ENCODE measurements at places on chromosomes 2 and 18.

DNA sequence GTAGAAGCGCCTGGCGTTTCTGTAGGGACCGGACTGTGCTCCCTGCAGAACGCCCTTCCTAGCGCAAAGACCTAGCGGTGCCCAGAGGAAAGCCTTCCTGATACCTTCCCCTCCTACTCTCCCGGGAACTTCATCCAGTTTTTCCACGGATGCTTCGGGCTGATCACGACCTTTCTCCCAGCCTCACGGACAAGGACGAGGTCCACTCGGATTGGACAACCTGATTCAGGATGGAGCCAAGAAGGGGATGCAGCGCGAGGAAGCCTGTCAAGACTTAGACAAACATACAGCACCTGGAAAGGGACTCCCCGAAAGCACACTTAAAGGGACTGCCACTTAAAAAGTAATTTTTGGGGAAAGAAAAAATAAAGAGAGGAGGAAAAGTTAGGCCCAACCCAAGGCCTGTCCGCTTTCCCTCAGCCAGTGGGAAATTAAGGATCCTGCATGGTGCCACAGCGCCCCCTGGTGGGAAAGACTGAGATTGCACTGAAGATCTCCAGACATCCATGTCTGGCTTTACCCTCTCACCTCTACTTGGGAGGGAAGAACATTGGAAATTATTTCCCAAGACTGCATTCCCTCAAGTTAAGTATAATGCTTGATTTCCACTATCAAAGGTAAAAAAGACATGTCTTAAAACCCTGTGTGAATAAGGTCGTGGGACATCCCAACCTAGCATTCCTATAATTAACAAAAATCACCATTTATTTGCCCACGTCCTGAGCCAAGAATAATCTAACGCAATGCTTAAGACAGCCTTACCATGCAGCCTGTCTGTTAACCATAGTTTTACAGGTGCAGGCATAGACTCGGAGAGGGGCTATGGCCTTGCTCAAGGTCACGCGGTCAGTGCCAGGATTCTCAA, 13.4 kb upstream of the COPS8 start:
- DNase-seq: peak; percentile 68

- no peak for DNase-seq
Measured at GRCh38 chr2:57776916-57777315, 269.7 kb upstream of the VRK2 start.

DNA sequence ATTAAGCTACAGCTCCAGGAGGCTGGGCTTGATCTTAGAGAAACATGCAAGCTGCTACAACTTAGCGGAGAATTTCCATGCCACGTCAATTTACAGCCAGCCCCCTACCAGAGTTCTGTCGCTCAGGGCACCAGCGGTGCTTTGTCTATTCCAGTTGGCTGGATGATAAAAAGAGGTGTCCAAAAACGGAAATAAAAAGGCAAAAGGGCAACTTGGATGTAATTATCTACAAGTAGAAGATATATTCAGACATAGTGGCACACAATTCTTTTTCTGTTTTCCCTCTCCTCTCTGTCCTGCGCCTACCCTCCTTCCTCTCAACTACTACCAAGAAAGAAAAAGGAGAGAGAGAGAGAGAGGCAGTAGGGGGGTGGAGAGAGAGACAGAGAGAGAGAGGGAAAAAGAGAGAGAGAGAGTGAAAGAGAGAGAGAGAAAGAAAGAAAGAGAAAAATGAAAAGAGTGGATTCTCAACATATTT, 363 bp upstream of the RFTN2 start:
- DNase-seq: no peak

DNA sequence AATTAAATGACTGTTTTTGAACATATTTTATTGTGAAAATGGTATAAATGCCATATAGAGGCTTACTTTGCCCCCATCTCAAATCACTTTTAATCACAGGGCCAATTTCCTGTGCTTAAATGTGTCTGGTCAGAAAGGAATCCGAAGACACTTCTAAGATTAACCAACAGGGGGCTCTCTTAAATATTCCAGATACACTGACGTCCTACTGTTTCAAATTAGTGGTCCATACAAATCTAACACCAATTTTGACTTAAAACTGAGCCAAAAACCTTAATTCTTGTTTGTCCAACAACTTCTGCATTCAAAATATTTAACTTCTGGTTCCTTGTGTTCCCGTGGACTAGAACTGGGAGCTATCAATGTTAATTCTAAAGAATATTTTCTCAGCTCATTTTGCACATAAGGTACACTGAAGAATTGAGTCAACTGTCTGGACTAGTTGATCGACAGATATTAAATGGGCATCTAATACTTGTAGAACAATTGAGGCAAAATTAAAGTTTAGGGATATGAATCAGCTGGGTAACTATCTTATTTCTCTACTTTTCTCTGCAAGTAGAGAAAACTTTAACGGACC, 557.5 kb downstream of the ARHGAP15 start:
- peak; percentile 62 for DNase-seq

DNA sequence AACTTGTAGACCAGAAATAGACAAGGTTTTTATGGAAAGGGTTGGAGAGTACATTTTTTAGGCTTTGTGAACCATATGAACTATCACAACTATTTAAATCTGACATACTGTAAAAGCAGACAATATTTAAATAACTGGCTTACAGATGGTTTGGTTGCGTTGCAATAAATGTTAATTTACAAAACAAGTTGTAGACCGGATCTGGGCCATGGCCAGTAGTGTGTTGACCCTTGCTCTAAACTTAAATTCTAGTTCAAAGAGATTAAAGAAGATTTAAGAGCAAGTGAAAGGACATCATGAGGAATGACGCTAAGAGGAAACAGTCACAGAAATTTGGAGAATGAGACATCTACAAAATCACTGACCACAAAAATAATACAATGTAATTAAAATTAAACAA, 652.7 kb downstream of the DCDC2C start:
- DNase-seq: no peak

DNA sequence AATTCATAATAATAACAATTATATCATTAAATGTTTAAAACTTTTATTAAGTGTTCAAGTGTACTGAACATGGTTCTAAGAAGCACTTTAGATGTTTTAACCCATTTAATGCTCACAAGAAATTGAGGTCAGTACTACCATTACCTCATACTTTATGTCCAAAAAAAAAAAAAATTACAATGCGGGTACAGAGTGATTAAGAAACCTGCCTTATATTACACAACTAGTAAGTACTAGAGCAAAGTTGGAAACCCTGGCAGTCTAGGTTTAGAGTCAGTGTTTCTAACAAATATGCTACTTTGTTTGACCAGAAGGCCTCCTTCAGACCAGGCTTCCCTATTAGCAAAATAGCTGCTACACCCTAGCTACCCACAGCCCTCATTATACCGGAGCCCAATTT, 28.5 kb downstream of the PLEKHM3 start:
- DNase-seq: no peak

DNA sequence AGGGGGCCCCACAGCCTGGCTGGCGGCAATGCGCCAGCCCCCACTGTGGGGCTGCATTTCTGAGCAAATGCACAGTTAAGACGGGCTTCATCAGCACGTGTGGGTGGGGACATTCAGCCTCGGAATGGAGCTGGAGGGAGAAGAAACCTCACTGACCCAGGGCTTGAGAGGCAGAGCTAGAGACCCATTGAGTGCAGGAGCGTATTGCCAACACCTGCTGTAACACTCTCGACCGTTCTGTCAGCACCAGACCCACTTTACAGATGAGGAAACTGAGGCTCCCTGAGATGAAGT, 200.9 kb upstream of the RAB6C start:
- DNase-seq: no peak

DNA sequence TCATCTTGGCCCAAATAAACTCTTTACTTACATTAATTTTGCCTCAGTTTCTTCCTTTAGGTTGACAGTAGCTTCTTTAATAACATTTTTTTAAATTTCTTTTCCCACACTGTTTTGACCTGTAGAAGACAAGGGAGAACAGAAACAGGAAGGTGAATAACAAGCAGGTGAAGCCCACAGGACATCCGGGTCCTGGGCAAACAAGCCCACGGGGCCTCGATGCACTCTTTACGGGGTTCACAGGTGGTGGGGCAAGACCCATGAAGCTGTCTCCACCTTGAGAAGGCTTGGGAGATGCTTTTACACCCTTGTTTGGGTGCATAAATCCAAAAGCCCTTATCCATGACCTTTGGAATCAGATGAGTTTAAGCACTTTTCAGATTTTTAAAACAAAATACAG, 301.0 kb upstream of the MGAT5 start:
- no peak for DNase-seq

- DNase-seq: no peak
Measured at GRCh38 chr18:8339210-8339609, 270.0 kb upstream of the RAB12 start.

- DNase-seq: no peak
Measured at GRCh38 chr18:3219631-3220335, at the start of gene MYOM1. MYOM1 (minus strand) TSS chr18:3219968; CDS start chr18:3215223, 4,745 bp downstream.

DNA sequence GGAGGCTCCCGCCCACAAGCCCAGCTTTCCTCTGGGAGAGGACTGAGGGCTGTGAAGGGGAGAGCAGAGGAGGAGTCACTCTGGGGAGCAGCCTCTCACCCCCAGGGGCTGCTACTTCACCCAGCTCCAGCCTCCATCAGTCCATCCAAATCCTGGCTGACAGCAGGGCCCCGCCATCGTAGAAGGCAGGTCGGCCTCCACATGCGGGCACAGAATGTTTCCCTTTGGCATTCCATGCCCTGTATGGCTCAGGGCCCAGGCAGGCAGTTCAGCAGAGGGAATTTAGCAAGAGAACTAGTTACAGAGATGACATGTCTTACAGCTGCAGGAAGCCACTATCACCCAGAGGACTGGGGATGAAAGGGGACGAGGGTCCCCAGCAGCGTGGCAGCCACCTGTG, 6.4 kb upstream of the ODC1 start:
- DNase-seq: no peak

DNA sequence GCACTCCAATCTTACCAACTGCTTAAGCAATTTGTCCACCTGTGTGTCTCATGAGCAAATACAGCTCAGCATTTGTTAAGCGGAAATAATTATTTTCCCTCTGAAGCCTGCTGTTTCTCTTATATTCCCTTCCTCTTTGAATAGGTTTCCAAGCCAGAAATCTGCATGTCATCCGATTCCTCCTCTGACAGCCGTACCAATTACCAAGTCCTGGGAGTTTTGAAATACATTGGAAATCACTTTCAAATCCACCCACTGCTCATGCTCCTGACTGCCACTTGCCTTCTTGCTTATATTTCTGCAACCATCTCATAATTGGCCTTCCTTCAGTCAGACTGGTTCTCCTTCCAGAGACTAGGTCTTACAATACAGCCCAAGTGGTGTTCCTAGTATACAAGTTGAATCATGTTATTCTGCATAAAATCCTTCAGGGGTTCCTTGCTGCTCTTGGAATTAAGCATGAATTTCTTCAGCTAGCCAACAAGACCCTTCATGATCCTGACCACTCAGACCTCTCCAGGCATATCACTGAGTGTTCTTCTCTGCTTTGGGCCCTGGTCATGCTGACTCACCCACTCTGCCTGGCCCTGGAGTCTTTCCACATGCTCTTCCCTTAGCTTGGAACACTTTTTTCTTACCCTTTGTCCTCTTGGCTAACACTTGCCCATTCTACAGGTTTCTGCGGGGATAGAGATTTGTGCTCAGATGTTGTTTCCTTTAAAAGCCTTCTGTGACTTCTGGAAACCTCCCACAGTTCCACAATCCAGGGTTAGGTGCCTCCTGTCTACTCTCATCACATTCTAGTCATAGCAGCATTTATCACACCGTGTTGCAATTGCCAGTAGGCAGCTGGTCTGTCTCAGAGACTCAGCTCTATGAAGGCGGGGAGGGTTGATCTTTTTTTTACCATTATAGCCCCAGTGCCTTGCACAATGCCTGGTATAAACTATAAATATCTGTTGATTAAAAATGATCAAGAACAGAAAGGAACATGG, 157.6 kb downstream of the ARL6IP6 start:
- DNase-seq: no peak

GRCh38 chr2:202317080-202317857, 51.7 kb downstream of the NOP58 start:
- DNase-seq: peak; percentile 16

DNA sequence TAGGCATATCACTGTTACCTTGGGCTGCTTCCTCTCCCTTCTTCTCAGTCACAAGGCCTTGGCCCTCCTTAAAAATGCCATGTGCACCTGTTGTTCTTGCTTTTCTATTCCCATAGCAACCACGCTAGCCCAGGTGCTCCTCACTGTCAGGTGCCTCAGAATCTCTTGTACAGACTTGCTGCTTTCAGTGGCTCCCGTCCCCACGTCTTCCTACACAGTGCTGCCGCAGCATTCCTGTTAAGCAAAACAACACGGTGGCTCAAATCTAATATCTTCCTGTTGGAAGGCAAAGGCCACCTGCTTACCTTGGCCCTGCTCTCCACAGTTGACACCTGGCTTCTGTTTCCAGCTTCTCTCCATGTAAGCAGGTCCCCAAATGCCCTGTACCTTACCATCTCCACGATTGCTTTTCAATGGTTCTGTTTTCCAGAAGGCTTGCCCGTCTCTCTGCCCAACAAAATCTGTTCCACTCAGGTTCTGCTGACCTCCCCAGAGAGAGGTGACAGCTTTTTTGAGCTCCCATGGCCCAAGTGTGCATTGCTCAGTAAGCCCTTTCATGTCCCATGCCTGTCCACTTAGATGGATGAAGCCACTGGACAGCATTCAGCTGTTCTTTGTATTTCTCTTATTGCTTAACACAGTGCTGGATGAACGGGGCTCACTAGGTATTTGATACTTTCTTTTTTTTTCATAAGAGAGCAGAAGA, 240.4 kb downstream of the PRKCE start:
- no peak for DNase-seq

DNA sequence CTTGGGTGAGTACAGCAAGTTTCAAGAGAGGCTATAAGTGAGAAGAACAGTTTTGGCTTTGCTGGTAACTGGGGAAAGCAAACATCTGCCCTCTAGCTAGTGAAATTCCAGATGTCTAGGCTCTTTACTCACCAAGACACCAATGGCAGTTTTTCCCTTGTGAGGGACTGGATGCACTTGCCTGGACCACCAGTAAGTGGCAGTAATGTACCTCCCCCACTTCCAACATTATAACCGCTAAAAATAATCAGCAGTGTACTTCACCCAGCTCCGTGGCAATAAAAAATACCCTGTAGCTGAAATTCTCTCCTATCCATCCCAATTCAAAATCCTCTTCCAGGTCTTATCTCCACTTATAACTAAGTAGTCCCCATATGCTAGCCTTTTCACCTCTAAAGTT, 383.9 kb downstream of the ARHGAP15 start:
- DNase-seq: peak; percentile 41

GRCh38 chr2:229098801-229099200, 172.3 kb downstream of the PID1 start:
- DNase-seq: no peak

- DNase-seq: no peak
Measured at GRCh38 chr2:223815186-223815883, 22.0 kb downstream of the AP1S3 start.

DNA sequence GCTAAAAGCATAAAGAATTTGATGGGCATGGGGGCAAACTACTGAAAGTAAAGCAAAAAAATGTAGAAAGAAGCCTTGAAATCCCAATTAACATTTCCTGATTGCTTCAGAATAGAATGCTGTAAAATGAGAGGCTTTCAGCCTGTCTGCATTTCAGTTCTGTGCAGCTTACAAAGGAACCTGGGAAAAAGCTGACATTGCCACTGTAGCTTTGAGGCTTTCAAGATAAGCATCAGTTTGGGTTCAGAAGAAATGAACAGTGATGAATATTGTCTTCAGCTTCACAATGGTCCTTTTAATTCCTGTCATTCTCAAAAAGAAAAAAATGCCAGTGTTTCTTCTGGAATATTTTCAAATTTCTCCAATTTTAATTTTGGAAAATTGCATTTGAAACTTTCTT, 242.7 kb downstream of the LRRTM1 start:
- no peak for DNase-seq
